ENCODE measurements at places on chromosomes 6 and 20. TPM values are rescaled to one million over a fixed set of nuclear protein-coding genes. Genes with fewer than 3 reads are reported as not detected.

DNA sequence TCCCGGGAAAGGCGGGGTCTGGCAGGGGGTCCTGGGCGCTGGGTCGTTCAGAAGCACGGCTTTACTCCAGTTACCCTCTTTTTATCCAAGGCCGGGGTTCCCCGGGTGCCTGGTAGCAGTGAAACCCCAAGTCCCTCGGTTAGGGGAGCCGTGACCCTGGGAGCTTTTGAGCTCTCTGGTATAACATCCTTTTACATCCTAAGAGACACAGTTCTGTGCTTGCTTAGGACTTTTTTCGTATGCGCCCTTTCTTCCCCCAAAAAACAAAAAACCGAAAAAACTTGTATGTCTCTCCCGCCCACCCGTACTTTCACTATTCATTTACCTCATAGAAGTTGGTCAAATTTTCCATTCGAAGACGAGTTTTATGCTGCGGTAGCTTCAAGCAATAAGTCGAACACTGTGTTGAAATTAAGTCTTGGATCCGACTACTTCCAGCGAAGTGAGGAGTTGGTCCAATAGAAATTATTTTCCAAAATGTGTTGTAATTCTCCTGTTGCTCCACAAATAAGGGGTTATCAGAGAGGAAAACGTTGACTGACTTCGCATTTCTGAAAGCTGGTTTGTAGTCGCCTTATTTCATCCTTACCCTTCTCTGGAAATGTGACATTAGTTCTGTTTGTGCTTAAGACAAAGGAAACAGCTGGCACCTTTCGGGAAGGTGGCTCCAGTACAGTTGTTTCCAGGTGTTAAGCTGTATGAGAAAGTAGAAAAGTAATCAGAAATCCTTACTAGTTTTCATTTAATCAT is 816 bp upstream of the MAN1A1 start:
- H3K4me1 ChIP-seq, result peaks cover 34% of the 10 kb centered on the region
- H3K4me3 ChIP-seq, result peak overlapping the region; percentile 78
- peaks cover 9% of the 10 kb centered on the region for H3K36me3 ChIP-seq
- H3K27ac ChIP-seq, result peak overlapping the region; percentile 85
- peaks cover 2% of the 10 kb centered on the region for H3K27me3 ChIP-seq

- no peaks in the 10 kb centered on the region for H3K36me3 ChIP-seq
- H3K27ac ChIP-seq, result no peak overlapping the region
- peaks cover 6% of the 10 kb centered on the region for H3K27me3 ChIP-seq
- no peak for DNase-seq
These were observed 12.2 kb downstream of the TTLL2 start for GRCh38 chr6:167336844-167337630.

- H3K36me3 ChIP-seq, result peaks cover 42% of the 10 kb centered on the region
- peaks cover 23% of the 10 kb centered on the region for H3K4me1 ChIP-seq
- H3K4me3 ChIP-seq, result no peak overlapping the region
- DNase-seq, result no peak
These were observed 49.9 kb downstream of the PTPN1 start for GRCh38 chr20:50559856-50560638.

The MEP1A gene
- not detected for total RNA-seq

DNA sequence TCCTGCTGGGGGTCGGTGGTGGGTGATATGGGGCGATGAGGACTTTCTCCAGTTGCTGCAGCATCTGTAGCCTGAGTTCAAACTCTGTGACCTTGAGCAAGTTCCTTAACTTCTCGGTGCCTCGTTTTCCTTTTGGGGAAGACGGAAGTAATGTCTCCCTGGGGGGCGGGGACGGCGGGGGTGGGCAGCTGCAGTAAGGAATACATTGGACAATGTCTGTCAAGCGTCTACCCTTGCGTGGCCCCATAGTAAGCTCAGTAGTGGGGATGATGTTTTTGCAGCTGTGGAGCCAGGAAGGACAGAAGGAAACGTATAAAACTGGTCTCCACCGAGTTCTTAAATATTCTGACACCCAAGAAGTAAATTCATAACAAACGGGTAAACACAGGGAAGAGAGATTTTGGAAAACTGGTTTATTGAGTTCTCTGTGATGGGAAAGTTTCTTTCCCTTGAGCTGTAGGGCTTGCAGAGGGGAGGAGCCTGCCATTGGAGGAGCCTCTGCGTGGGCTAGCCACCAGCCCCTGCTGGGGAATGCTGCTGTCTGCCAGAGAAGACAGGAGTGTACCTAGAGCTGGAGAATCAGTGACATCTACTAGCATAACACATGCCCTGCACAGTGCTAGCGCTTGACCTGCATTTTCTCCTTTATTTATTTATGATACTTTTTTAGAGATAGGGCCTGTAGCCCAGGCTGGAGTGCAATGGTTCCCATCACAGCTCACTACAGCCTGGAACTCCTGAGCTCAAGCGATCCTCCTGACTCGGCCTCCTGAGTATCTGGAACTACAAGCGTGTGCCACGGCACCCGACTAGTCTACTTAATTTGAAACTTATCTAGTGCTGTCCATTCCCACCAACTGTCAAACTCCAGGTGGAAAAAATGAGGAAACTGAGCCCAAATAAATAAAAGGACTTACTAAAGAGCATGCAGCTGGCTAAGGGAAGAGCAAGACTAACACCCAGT is 1.2 kb upstream of the ACSS1 start:
- H3K27ac ChIP-seq, result peak overlapping the region; percentile 85
- peaks cover 10% of the 10 kb centered on the region for H3K36me3 ChIP-seq
- H3K27me3 ChIP-seq, result peaks cover 17% of the 10 kb centered on the region
- DNase-seq, result no peak

DNA sequence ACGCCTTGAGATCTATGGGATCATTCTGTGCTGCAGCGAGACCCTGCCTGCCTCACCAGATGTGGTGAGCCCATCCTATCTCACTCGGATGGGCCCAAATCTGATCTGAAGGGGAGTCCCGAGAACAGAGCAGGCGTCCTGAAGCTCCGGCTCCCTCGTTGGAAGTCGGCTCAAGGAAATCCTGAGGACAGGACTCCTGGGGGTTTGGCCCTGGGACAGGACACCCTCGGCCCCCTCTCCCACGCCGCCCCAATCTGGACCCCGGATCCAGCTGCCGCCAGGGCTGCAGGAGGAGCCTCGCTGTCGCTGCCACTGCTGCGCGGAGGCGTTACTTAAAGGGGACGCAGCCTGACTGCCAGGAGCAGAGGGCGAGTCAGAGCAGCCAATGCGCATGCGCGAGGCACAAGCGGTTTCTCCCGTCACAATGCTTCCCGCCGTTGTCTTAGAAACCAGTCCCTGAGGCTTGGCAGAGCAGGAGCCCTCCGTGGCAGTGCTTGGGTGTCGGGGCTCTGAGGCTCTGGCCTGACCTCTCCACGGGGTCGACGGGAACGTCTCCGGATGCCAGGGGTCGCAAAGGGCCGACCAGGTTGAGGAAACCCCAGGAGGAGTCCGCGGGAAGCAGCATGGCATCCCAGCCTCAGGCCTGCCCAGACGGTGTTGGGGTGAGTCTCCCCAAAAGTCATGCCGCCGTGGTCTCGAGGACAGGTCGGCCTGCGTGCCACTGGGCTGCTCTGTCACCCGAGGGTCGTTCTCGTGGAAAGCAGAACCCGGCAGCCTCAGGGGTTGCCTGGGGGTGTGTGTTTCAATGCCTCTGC is 1567.8 kb upstream of the DEFB115 start:
- peaks cover 2% of the 10 kb centered on the region for H3K36me3 ChIP-seq
- H3K4me1 ChIP-seq, result no peaks in the 10 kb centered on the region
- DNase-seq, result peak; percentile 40
- peak overlapping the region; percentile 56 for H3K27ac ChIP-seq
- peak overlapping the region; percentile 10 for H3K4me3 ChIP-seq

GRCh38 chr6:142014515-142014914 is 118.2 kb upstream of the GJE1 start:
- no peak for DNase-seq
- H3K4me1 ChIP-seq, result peaks cover 4% of the 10 kb centered on the region
- no peaks in the 10 kb centered on the region for H3K36me3 ChIP-seq
- H3K27ac ChIP-seq, result no peak overlapping the region

The SCGN gene
- not detected for total RNA-seq

- peaks cover 3% of the 10 kb centered on the region for H3K4me1 ChIP-seq
- no peak for DNase-seq
- H3K36me3 ChIP-seq, result peaks cover 5% of the 10 kb centered on the region
These were observed 67.6 kb downstream of the NUDT3 start for GRCh38 chr6:34324738-34325444.

DNA sequence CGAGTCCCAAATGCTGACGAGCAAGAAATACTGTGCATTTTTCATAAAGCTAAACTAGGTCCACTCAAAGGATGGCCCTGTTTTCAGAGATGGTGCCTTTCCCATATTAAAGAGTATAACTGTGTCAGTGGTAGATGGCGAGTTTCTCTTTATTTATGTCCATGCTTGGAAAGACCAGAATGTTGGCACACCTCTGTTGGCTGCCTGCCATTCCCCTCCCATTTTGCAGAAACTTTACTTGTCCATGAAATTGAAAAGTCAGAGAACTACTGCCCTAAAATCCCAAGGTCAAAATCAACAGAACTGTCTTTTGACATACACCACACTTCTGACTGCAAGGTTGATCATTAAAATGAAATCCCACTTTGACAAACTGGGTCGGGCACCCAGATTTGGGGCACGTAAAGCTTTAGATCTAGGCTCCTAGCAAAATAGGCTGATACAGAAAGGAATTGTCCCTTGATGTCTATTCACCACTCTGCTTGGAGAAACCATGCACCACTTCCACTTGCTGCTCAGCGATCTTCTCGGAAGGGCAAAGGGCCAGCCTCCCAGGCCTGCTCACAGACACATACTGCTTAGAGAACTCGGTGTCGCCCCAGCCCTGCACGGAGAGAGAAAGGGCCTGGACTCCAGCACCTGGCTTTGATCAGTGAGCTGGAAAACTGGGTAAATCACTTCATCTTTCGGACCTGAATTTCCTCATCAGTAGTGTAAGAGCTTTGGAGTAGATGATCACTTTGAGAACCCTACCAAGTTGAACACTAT is 130.0 kb downstream of the AGPAT4 start:
- H3K27ac ChIP-seq, result no peak overlapping the region
- no peak for DNase-seq
- no peak overlapping the region for H3K4me3 ChIP-seq
- H3K4me1 ChIP-seq, result no peaks in the 10 kb centered on the region
- H3K27me3 ChIP-seq, result no peaks in the 10 kb centered on the region

DNA sequence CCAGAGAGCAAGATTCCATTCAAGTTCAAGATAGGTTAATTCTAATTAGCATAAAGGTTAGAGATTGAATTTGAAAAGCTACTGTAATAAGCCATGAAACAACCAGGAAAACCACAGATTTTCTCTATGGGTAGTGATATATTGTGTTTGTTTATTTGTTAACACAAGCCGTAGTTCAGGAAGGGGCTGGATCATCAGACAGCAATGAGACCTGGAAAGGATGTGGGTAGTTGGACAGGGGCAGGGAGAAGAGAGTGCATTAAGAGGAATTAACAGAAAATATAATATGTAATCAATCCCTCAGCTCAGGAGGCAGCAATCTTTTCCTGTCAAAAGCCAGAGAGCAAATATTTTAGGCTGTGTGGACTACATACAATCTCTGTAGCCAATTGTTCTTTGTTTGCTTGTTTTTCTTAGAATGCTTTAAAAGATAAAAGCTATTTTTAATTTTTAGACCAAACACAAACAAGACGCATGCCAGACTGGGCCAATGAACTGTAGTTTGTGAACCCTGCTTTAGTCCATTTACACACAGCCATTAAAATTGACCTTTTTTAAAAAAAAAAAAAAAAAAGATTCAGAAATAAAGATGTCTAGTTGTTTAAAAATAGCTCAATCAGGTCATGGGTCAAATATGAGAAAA is 398.7 kb upstream of the MARCKS start:
- DNase-seq, result no peak
- H3K27me3 ChIP-seq, result no peaks in the 10 kb centered on the region
- H3K4me3 ChIP-seq, result no peak overlapping the region
- no peaks in the 10 kb centered on the region for H3K4me1 ChIP-seq
- no peak overlapping the region for H3K27ac ChIP-seq

- peaks cover 18% of the 10 kb centered on the region for H3K27me3 ChIP-seq
- H3K36me3 ChIP-seq, result peaks cover 2% of the 10 kb centered on the region
- H3K4me1 ChIP-seq, result peaks cover 10% of the 10 kb centered on the region
- H3K27ac ChIP-seq, result no peak overlapping the region
- DNase-seq, result no peak
These were observed 86.4 kb downstream of the MAP3K7 start for GRCh38 chr6:90500458-90500857.

GRCh38 chr6:108831104-108831503 is 17.1 kb upstream of the ARMC2 start:
- no peak overlapping the region for H3K27ac ChIP-seq
- no peaks in the 10 kb centered on the region for H3K36me3 ChIP-seq
- no peak overlapping the region for H3K4me3 ChIP-seq
- peaks cover 2% of the 10 kb centered on the region for H3K27me3 ChIP-seq

- no peaks in the 10 kb centered on the region for H3K36me3 ChIP-seq
- H3K27me3 ChIP-seq, result peaks cover 4% of the 10 kb centered on the region
- H3K27ac ChIP-seq, result no peak overlapping the region
- no peak overlapping the region for H3K4me3 ChIP-seq
These were observed 96.9 kb downstream of the PHACTR3 start for GRCh38 chr20:59701236-59701635.

Measured in activated naive CD8-positive, alpha-beta T cell treated with anti-CD3 and anti-CD28 coated beads, Interleukin-2, amount 10 ng/mL, durations not matched to agents 7 days and 5 days (primary cell).